ENCODE measurements at places on chromosomes 2 and 18.

DNA sequence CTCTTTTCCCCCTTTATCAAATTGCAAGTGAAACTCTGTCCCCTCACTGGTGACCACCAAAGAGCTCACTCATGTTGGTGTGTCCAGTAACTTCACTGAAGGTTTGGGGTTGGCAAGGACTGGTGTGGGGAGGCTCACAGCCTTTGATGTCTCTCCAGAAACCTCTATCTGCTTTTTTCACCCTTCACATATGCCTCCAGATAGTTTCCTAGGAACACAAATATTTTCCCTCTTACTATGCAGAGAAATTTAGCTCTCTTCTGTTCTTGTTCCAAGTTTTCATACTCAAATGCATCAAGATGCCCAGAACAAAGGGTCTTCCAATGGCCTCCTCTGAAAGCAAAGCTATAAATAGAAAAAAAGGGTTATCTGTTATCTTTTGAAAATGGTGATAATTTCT is 20.7 kb downstream of the DTNA start:
- no peak for DNase-seq

- no peak for DNase-seq
These were observed 146.6 kb downstream of the CDH19 start for GRCh38 chr18:66457245-66457644.

GRCh38 chr18:22475426-22476100 is 57.8 kb upstream of the CTAGE1 start:
- DNase-seq: no peak

DNA sequence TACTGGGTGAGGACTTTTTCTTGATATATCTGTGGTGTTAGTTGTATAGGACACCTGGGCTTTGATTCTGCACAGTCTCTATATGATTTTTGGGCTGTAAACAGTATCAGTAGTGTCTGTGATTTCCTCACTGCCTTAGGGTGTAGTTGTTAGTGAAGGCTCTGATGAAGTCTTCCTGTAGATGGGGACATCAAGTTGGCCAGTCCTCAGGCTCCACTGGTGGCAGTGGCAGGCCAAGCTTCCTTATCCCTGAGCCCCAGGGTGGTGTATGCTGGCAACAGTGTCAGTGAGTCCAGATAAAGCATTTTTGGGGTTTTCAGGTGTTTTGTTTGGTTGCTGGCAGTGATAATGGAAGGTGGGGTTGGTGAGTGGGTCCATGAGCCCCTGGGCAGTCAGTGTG is 961.4 kb downstream of the DSC3 start:
- no peak for DNase-seq

DNA sequence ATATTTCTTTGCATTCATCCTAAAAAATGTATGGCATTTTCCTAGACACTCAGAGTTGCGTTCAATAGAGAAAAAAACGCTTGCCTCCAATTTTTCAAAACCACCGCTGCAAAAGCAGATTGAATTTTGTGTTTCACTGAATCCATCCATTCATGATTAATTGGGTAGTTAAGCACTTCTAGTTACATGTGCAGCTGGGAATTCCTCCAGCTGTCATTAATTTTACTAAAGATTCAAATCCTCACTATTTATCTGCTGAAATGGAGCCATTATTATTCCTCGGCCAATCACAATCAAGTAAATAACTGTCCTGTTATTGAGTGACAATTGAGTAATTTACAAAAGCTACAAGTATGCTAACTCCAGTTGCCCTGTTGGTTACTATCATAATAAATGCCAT is 75.8 kb upstream of the ARL5A start:
- no peak for DNase-seq

GRCh38 chr2:64807417-64807816 is 153.7 kb upstream of the SERTAD2 start:
- DNase-seq: no peak

GRCh38 chr18:23405636-23406035 is 47.5 kb upstream of the RIOK3 start:
- DNase-seq: no peak

DNA sequence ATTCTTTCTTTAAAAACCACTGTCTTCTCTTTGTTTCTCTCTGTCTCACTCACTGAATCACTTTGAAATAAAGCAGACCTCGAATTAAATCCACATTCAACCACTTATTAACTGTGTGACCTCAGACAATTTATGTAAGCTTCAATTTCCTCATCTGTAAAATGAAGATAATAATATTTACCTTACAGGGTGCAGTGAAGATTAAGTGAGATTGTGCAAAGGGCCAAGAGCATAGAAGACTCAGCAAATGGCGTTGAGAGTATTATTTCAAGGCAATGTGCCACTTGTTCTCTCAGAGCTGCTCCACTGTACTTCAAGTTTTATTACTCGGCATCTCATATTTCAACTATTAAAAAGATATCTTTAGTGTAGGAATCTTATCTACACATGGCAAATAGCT is 454.2 kb upstream of the HNRNPA3 start:
- DNase-seq: no peak

- DNase-seq: no peak
These were observed 130.6 kb downstream of the RPRM start for GRCh38 chr2:153347818-153348495.

DNA sequence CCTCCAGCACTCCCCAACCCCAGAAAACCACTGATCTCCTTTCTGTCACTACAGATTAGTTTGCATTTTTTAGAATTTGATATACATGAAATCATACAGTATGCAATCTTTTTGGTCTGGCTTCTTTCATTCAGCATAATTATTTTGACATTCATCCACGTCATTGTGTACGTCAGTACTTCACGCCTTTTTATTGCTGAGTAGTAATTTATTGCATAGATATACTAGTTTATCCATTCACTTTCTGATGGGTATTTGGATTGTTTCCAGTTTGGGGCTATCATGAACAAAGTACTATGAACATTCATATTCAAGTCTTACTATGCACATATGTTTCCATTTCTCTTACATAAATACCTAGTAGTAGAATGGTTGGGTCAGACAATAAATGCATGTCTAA is 20.1 kb upstream of the CHN1 start:
- no peak for DNase-seq

- DNase-seq: no peak
These were observed 114.4 kb upstream of the CHRNA1 start for GRCh38 chr2:174878537-174879147.

DNA sequence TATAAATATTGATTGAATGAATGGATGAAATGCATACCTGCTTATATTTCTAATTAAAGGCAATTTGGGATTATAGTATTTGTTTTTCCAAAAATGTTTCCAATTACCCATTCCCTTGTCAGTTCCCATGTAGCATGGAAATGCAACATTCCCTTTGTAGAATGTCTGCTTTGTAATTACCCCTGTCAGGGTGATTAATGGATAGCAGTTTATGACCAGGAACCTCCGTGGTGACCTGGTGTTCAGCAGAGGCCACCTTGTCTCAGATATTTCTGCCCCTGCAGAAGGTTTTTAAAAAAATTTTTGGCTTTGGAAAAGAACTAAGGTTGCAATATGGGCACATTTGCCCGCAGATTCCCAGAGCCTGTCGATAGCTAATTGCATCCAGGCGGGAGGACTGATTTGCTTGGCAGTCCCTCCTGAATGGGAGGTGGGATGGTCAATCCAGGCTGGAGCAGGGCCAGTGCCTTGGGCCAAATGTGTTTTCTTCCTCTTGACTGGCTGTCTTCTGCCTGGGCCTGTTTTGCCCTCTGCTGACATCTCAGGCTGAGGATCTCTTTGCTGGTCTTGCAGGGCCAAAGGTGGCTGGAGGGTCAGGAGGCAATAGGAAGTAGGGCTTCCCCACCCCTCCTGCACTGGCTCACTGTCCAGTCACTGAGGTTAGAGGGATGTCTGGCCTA is 82.1 kb downstream of the TMEM182 start:
- DNase-seq: no peak

GRCh38 chr2:8244639-8245038 is 437.2 kb upstream of the ID2 start:
- DNase-seq: no peak

- no peak for DNase-seq
These were observed 3.1 kb upstream of the NCK2 start for GRCh38 chr2:105741617-105742016.

DNA sequence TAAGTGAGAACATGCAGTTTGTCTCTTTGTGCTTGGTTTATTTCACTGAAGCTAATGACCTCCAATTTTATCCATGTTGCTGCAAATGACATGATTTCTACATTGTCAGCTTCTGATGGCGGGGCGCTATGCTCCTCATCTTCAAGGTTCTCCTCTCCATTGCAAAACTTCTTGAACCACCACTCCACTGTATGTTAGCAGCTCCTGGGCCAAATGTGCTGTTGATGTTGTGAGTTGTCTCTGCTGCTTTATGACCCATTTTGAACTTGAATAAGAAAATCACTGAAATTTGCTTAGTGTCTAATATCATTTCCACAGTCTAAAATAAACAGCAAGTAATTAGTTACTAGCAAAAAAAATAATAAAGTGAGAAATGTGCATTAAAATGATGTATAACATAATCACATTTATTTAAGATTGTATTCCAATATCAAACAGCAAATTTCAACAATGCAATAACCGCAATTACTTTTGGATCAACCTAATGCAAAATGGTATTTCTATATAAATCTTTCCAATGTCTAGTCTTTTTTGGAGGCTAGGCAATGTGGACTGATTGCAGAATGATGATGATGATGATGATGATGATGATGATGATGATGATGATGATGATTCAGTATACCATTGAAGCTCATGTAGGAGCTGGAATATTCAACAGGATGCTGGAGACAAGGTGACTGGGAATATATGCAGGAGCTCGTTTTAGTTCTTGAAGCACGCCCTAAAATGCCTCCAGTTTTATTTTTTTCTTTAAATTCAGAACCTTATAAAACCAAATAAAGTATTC is 304.9 kb upstream of the KYNU start:
- DNase-seq: no peak

GRCh38 chr2:165648801-165649200 is 145.2 kb downstream of the GALNT3 start:
- DNase-seq: no peak

DNA sequence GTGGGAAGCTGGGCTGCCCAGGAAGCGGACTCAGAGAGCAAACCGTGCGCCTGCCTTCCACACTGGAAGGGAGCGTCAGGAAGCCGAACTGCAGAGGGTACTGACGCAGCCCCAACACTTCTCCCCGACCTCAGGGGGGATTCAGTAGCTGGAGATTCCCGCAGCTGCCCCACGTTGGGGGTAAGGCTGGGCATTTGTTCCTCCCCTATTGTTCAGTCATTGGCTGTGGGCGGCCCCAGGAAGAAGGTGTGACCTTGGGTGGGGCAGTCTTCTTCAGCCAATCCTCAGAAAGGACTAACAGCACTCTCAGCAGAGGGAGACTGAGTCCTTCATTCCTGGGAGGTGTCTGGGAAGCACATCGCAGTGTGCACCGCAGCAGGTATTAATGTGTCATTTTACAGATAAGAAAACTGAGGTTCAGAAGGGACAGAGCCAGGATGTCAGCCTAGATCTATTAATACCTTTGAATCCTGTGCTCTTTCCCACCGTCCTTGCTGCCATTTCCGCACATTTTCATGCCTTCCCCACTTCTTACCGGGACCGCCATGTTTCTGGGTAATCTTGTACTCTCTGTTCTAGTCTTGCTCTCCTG is 12.1 kb upstream of the C18orf32 start:
- DNase-seq: no peak

GRCh38 chr2:158189526-158189925 is 87.8 kb downstream of the UPP2 start:
- no peak for DNase-seq

DNA sequence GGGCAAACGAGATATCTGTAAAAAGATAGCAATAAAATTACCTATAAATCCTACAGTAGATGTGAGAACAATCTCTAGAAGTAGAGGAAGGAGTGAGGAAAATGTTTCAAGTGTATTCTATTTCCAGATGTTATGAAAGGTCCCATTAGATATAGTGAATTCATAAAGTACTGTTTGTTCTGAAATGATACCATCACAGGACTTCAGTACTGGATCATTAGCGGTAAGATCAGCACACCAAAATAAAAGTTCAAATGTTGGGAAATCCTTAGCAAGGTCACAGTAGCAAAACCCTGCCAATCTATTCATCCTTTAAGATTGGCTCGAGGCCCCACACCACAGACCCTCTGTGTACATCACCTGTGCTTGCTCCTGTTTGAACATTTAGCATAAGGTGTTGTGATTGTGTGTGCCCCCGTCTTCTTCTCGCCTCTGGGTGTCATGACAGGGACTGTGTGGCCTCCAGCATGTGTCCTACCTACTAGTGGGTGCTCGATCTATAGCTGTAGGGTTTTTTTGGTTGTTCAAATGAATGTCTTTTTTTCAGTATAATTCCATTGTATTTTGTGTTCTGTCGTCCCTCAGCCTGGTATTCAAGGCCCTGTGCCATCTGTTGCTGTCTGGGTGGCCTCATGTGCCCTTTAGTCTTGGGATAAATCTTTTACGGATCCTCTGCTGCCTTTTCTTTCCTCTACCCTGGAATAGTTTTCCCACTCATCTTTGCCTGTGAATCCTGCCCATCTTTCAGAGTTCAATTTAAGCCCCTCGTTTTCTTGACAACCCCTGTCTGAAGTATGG is 9.1 kb downstream of the MFSD6 start:
- DNase-seq: no peak

GRCh38 chr2:72841462-72842125 is 15.8 kb upstream of the EXOC6B start:
- DNase-seq: no peak

- DNase-seq: no peak
These were observed 36.6 kb downstream of the VAPA start for GRCh38 chr18:9950289-9951016.

DNA sequence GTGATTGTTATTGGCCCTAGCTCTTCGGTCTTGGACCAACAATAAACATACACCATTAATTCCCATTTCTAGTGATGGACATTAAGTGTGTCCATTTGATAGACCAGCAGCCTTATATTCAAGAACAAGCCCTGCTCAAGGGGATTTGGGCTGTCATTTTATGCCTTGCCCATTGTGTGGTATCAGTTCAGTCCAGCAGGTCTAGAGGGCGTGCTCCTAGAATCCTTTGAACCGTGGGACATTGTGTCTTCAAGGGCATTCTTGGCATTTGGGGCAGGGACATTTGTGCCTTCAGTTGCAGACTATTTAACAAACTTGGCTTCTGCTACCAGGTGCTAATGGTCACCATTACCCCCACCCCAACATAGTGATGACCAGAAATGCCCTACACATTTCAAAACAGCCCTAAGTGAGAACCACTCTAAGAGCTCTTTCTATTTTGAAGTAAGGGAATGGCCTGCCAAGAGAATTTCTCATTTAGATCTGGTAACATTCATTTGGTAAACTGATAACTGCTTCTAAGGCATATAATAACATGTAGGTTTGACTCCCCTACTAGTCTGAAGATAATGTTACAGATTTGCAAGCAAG is 284.7 kb downstream of the ALPK2 start:
- no peak for DNase-seq

DNA sequence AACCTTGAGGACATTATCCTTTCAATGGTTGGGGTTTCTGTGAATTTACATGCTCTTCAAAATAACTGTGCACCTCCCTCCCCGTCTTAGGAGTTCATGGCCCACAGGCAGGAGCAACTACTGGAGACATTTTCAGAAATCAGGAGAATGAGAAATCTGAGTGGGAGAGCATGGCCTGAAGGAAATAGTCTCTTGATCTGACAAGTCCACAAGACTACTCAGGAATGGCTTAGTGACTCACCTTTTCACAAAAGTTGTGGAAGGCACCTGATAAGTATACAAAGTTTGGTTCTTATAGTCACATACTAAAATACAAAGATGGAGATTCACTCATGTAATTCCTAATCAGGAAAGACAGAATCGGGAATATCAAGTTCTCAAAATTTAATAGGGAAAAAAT is 83.6 kb upstream of the NCKAP5 start:
- DNase-seq: no peak

- DNase-seq: no peak
These were observed 160.7 kb downstream of the TFCP2L1 start for GRCh38 chr2:121124330-121124729.

All from CD8-positive, alpha-beta T cell (primary cell).